ENCODE measurements at places on chromosomes 12 and 14.

- DNase-seq = no peak
Measured at GRCh38 chr12:96143392-96143791, 50.8 kb upstream of the ELK3 start.

GRCh38 chr14:94372021-94372605 lies 16.3 kb downstream of the SERPINA1 start:
- DNase-seq = no peak

DNA sequence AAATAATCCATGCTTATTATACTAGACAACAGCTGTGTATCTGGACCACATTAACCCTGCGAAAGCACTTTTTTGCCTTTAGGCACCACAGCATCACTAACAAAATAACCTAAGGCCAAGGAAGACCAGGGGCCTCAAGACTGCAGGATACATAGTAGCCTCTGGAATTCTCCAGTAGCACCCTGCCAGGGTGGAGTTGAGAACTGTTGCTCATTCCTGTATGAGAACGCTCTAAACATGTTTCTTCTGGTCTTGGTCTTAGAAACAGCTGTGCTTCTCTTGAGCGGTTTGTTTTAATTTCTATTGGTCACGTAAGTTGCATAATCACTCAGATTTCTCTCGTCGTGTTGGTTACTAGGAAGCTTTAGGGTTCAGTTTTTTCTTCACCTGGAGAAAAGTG lies 7.9 kb downstream of the B4GALNT3 start:
- no peak for DNase-seq

DNA sequence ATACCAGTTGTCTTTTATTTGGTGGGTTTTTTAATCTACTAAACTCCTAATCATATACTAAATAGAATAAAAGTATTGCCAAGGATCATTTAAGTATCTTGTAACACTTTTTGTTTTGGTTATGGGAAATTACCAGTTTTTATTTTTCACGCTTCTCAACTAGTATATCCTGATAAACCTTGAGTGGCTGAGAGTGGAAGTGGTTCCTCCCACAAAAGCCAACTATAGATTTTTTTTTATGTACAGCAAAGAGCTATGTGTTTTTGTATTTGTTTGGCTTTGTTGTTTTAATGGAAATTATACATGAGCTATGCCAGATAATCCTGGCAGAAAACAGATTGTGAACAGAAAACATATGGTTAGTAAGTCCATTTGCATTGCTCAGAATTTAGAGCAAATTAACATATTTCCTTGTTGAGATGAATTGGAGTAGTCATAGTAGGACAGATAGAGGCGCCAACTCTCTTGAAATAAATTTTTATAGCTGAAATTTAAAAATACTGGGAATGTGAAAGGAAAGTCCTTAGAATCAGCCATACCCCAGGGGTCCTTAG lies 60.9 kb upstream of the PSMA6 start:
- DNase-seq = no peak

DNA sequence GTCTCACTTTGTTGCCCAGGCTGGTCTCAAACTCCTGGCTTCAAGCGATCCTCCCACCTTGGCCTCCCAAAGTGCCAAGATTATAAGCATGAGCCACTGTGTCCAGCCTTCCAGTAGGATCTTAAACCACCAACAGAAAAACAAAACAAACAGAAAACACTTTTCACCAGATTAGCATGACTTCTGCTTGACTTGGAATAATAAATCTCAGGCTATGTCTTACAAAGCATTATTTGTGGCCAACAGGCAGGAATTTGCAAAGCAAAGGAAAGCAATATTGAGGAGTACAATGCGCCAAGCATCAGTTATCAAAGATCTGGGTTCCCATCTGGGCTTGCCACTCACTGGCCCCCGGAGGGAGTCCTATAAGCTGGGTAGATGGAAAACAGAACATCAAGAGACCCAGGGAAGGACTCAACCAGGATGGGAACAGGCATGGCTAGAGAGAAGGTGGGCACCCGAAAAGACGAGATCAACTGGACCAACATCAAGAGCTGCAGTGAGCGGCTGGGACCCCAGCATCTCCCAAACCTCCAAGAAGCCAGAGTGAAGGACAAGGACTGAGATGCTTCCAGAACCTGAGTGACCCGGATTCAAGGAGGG lies 101.2 kb downstream of the TMEM30B start:
- DNase-seq = no peak
